ENCODE measurements at places on chromosomes 11 and 22. TPM values are rescaled to one million over a fixed set of nuclear protein-coding genes. Genes with fewer than 3 reads are reported as not detected.
A peak's percentile ranks its signal among the peaks of the same experiment; 100 is the strongest.

DNA sequence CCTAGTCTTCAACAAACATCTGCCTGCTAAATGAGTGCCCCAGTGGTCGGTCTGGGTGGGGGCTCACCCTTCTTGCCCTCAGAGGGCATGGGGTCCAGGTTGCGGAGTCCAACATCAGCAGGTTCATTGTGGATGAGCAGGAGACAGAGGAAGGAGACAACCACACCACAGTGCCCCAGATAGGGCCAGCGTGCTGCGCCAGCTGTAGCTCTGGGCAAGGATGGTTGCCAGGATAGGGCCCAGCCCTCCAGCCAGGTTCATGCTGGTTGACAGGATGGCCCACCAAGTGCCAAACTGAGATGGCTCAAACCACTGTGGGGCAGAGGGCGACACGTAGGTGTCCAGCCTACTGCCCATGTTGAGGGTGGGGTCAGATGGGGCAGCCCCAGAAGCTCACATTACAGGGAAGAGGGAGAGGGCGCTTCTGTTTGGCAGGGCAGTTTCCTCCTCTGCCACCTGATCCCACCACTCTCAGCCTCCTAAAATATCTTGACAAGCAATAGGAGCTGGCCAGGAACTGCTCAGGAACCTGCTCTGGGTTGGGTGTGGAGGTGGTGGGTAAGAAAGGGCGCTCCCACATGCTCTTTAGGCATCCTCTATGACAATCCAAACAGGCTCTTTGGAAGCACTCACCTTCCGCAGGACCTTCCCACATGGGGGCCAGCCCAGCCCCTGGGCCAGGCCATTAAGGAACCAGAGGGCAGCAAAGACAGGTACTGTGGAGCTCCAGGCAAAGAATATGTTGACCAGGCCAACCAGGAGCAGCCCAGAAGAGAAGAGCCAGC is 2.9 kb downstream of the SLC37A4 start:
- H3K27me3 ChIP-seq: no peaks in the 10 kb centered on the region
- peaks cover 13% of the 10 kb centered on the region for H3K4me1 ChIP-seq
- no peak for DNase-seq
- no peak overlapping the region for H3K27ac ChIP-seq
- H3K36me3 ChIP-seq: peaks cover 12% of the 10 kb centered on the region
- H3K4me3 ChIP-seq: no peak overlapping the region

GRCh38 chr11:45847911-45848316 is 639 bp downstream of the CRY2 start:
- H3K36me3 ChIP-seq: no peaks in the 10 kb centered on the region
- H3K4me1 ChIP-seq: peaks cover 10% of the 10 kb centered on the region
- H3K27me3 ChIP-seq: peaks cover 5% of the 10 kb centered on the region
- 0 out of 2 replicates have a peak overlapping the region, but pooled peaks have one; percentile 24 for H3K27ac ChIP-seq
- DNase-seq: no peak

- peak; percentile 66 for DNase-seq
- H3K27ac ChIP-seq: no peak overlapping the region
- H3K4me3 ChIP-seq: no peak overlapping the region
- no peaks in the 10 kb centered on the region for H3K27me3 ChIP-seq
- H3K36me3 ChIP-seq: no peaks in the 10 kb centered on the region
Measured at GRCh38 chr11:128632141-128632791, 44.9 kb upstream of the ETS1 start.

DNA sequence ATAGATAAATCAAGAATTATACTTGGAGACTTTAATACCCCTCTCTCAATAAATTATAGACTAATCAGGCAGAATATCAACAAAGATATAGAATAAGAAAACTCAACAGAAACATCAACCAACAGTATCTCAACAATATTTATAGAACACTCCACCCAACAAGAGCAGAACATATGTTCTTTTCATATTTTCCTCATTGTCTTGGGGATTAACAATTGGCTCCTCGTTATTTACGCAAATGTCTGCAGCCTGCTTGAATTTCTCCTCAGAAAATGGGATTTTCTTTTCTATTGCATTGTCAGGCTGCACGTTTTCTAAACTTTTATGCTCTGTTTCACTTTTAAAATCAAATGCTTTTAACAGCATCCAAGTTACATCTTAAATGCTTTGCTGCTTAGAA is 37.0 kb upstream of the FBLN1 start:
- H3K27ac ChIP-seq: no peak overlapping the region
- DNase-seq: no peak
- H3K4me3 ChIP-seq: no peak overlapping the region
- H3K27me3 ChIP-seq: no peaks in the 10 kb centered on the region

CNIH2 gene
- 15.8 TPM for total RNA-seq

DNA sequence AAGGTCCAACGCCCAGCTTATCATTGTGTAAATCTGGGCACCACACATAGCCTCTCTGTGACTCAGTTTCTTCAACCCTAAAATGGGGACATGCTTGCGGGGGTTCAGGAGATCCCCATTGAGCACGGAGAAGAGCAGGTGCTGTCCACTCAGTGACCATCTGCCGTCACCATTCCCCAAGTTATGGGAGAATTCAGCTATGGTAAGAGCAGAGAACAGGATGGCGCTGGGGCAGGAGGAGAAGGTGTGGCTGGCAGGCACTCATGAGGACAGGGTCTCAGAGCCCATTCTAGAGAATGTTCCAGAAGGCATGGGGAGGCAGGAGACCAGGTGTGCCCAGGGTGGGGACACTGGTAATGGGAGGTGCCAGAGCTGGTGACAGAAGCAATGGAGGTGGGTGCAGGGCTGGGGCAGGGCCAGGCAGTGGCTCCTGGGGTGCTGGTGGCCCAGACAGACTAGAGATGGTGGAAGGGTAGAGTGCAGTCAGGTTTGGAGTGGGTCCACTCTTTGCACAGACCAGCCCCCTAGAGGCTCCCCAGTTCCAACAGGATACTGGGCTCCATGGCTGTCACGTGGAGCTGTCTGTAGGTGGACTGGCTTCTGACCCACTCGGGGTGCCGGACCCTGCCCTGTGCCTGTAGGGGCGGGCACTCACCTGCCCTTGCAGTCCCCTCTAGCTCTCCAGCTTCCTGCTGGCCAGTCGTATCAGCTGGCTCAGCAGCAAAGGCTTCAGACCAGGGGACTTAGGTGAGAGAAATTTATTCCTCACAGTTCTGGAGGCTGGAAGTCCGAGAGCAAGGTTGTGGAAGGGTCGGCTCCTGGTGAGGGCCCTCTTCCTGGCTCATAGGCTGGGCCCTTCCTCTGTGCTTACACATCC is 84.7 kb downstream of the CDKN1C start:
- H3K4me1 ChIP-seq: peaks cover 3% of the 10 kb centered on the region
- no peak overlapping the region for H3K4me3 ChIP-seq
- peaks cover 14% of the 10 kb centered on the region for H3K27me3 ChIP-seq
- no peak overlapping the region for H3K27ac ChIP-seq

MPZL3 gene
- 3.9 TPM for total RNA-seq

DNA sequence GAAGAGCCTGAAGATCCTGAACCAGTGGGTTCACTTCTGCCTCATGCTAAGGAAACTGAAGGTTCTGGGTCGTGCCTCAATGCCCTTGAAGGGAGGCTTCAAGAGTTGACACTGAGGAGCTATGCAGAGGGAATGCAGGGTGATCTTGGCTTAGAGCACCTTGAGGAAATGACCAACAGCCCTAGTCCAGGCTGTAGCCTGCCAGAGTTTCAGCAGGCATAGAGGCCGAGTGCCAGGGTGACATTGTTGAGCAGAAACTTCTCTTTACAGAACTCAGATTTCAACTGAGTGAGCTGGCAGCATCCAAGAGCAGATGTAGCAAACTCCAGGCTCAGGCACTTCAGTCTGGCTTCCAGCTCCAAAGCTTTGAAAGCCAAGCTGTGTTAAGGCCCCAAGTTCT is 23.1 kb upstream of the CAPRIN1 start:
- H3K27ac ChIP-seq: no peak overlapping the region
- no peak for DNase-seq
- H3K36me3 ChIP-seq: no peaks in the 10 kb centered on the region
- no peaks in the 10 kb centered on the region for H3K4me1 ChIP-seq
- no peaks in the 10 kb centered on the region for H3K27me3 ChIP-seq

- no peaks in the 10 kb centered on the region for H3K27me3 ChIP-seq
- no peak overlapping the region for H3K27ac ChIP-seq
- H3K4me1 ChIP-seq: no peaks in the 10 kb centered on the region
- no peak for DNase-seq
- H3K36me3 ChIP-seq: no peaks in the 10 kb centered on the region
Measured at GRCh38 chr22:49601614-49602321, 225.9 kb downstream of the BRD1 start.

DNA sequence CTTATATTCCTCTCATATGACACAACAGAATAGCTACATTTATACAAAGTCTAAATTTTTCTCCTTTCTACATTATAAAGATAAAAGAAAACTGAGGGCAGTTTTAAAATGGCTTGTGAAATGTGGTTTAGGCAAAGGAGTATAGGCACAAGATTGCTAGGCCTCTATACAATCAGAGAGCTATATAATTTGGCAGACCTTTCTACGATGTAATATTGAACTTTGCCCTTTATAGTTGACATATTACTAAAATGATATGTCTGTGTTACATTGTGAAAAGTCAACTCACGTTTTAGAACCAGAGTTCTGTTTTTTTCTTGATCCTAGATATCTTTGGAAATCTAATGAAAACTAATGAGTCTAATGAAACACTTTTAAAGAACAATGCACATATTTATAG is 430.2 kb downstream of the DLG2 start:
- H3K4me3 ChIP-seq: no peak overlapping the region
- no peaks in the 10 kb centered on the region for H3K27me3 ChIP-seq
- no peak for DNase-seq
- no peaks in the 10 kb centered on the region for H3K36me3 ChIP-seq
- H3K27ac ChIP-seq: no peak overlapping the region

CLDN5 gene
- total RNA-seq: 1.6 TPM

- no peak overlapping the region for H3K4me3 ChIP-seq
- DNase-seq: no peak
- no peaks in the 10 kb centered on the region for H3K4me1 ChIP-seq
- no peaks in the 10 kb centered on the region for H3K36me3 ChIP-seq
- no peaks in the 10 kb centered on the region for H3K27me3 ChIP-seq
Measured at GRCh38 chr11:114596175-114596919, 761 bp upstream of the NXPE4 start.

- no peaks in the 10 kb centered on the region for H3K36me3 ChIP-seq
- no peak for DNase-seq
- no peak overlapping the region for H3K27ac ChIP-seq
- no peak overlapping the region for H3K4me3 ChIP-seq
- no peaks in the 10 kb centered on the region for H3K27me3 ChIP-seq
Measured at GRCh38 chr11:36455658-36456111, 54.4 kb downstream of the TRAF6 start.

TEX12 gene
- total RNA-seq: not detected

GRCh38 chr22:27148055-27148454 is 490.7 kb downstream of the MIAT start:
- H3K36me3 ChIP-seq: no peaks in the 10 kb centered on the region
- no peaks in the 10 kb centered on the region for H3K27me3 ChIP-seq
- no peak for DNase-seq
- H3K4me3 ChIP-seq: no peak overlapping the region
- H3K27ac ChIP-seq: no peak overlapping the region

GRCh38 chr11:122494221-122494620 is 161.3 kb upstream of the UBASH3B start:
- H3K27ac ChIP-seq: no peak overlapping the region
- DNase-seq: no peak
- H3K4me1 ChIP-seq: no peaks in the 10 kb centered on the region
- no peak overlapping the region for H3K4me3 ChIP-seq
- H3K36me3 ChIP-seq: no peaks in the 10 kb centered on the region

VSTM5 gene
- 0.22 TPM for total RNA-seq

OR4D9 gene
- total RNA-seq: not detected

- H3K27ac ChIP-seq: peak overlapping the region; percentile 46
- H3K4me3 ChIP-seq: no peak overlapping the region
- no peaks in the 10 kb centered on the region for H3K27me3 ChIP-seq
- peaks cover 10% of the 10 kb centered on the region for H3K4me1 ChIP-seq
Measured at GRCh38 chr11:66068154-66068821, 1.8 kb upstream of the PACS1 start.

TIGD3 gene
- total RNA-seq: 0.88 TPM

- peaks cover 13% of the 10 kb centered on the region for H3K4me1 ChIP-seq
- H3K4me3 ChIP-seq: no peak overlapping the region
- H3K27ac ChIP-seq: no peak overlapping the region
- H3K36me3 ChIP-seq: peaks cover 8% of the 10 kb centered on the region
- no peak for DNase-seq
Measured at GRCh38 chr11:9859554-9860305, 195.9 kb downstream of the SWAP70 start.

- no peaks in the 10 kb centered on the region for H3K36me3 ChIP-seq
- H3K4me1 ChIP-seq: no peaks in the 10 kb centered on the region
- H3K27me3 ChIP-seq: peaks cover 5% of the 10 kb centered on the region
- H3K4me3 ChIP-seq: no peak overlapping the region
- DNase-seq: no peak
- no peak overlapping the region for H3K27ac ChIP-seq
Measured at GRCh38 chr11:116065986-116066385, 561.8 kb upstream of the CADM1 start.

Data from H1 (cell line).